ENCODE measurements at places on chromosomes 16 and 17.

DNA sequence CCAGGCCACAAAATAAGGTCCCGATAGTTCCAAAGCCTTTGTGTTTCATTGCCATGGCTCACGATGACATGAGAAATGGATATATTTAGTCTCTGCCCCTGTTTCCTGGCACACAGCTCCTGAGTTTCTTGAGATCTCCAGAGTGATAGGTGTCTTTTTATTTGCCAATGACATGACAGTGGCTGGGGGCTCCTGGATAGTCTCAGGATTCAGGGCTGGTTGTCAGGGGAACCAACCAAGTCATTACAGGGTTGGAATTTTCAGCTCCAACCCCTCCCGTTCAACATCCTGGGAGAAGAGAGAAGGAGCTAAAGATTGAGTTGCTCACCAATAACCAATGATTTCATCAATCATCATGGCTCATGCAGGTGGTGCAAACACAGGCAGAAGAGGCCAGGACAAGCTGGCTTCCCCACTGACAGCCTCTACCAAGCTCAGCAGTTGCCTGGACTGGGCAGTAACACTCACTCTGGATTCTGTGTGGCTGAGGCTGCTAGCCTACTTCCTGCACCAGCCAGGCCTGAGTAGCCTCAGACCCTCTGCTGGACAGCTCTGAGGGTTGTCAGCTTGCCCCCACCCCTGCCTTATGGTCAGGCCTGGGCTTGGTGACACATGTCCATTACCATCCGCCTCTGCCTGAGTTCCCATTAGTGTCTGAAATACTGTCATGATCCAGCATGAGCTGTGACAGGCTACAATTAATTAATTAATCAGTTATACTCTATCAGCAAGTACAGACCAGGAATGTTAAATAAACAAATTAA is 534.4 kb upstream of the CDH5 start:
- DNase-seq = no peak

DNA sequence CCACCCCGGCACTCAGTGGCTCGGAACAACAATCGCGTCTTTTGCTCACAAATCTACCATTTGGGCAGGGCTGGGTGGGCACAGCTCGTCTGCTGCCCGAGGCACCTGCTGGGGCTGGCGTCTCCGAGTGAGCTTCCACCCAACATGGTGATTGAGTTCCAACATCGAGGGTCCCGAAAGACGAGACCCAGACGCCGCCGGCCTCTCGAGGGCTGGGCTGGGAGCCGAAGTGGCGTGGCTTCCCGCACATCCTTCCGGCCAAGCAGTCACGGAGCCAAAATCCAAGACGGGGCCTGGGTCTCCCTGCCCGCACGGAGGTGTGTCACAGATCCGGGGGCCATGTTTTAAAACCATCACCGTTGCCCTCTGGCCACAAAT is 7.5 kb upstream of the ZFPM1 start:
- no peak for DNase-seq

DNA sequence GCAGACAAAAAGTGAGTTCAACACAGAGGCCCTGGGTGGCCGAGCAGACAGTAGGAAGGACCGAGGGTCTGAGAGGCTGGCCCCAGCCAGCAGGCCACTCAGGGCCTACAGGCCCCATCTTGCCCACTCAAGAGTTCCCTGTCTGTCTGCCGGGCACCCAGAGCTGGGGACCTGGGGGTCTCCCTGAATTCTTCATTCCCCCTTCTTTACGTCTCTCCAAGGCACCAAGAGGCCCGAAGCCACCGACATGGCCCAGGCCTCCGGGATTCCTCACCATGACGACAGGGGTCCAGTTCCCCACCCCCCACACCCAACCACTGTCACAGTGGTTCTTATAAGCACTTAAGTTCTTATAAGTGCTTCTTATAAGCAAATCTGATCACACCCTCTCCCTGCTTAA is 49.2 kb downstream of the NOS2 start:
- DNase-seq = no peak

DNA sequence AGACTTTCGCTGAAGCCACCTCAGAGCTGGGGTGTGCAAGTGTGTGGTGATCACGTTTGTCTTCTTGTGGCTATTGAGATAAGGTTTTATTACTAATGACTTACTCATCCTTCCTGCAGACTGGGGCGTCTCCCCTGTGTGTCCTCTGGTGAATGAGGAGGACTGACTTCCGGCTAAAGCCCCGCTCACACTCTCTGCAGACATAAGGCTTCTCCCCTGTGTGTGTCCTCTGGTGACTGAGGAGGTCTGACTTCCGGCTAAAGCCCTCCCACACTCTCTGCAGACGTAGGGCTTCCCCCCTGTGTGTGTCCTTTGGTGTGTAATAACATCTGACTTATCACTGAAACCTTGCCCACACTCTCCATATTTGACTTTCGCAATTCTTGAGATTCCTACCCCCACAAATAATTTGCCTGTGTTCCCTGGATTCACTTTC is 19.4 kb downstream of the PRDM7 start:
- DNase-seq = no peak

DNA sequence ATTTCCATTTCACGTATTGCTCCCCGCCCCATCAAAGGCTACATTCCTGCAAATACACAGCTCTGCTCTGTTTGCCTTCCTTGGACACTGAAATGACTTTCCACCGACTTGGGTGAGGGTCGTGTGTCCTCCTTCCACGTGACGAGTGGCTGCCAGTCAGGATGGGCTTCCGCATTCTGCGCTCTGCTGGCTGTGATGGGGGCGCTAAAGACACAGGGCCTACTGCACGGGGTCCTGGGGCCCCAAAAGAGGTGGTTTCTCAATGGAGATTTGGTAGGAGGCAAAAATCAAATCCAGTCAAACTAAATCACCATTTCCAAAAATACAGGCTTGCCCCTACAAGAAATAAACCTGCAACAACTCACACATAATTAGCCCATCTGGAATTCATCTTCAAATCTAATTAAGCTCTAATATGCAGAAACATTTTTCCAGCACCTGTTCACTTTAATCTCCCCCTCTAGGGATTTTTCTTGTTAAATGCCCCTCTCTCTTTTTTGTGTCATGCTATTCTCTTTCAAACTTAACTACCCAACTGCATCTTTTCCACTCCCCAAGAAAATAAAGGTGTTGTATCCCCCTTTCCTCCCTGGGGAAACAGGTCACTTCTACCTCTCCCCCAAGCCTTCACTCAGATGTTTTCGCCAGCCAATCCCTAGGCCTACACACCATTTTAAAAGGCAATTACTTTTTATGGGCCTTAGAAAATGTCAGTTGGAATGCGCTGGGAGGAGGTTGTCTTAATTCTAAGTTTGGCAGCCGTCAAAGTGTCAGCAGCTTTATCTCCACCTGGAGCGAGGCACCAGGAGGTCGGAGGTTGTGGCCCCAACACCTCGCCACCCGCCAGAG is 21.9 kb upstream of the FAAP100 start:
- no peak for DNase-seq

All from NCI-H1048 (cell line).